NB4 (cell line): ENCODE measurements at places on chromosomes 2 and 18.

GRCh38 chr18:25423267-25423666 is 71.3 kb upstream of the ZNF521 start:
- DNase-seq, result no peak

- DNase-seq, result no peak
Measured at GRCh38 chr2:88400037-88400767, 52.3 kb downstream of the FOXI3 start.

- peak; percentile 56 for DNase-seq
Measured at GRCh38 chr2:65358678-65359400, 73.6 kb downstream of the SPRED2 start.

DNA sequence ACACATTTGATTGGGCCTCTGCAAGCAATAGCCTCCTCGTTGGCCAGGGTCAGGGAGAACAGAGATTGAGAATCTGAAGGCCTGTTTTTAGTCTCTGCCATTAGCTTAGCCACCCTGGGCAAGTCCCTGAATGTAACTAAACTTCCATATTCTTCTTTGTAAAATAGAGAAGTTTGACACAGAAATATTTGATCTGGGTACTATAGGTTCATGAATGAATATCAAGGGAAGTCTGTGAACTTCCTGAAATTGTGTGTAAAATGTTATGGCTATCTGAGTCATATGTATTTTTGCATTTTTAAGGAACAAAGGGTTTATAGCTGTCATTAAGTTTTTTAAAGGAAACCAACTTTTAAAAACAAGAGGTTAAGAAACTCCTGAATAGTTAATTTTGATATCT is 23.2 kb downstream of the RND3 start:
- DNase-seq, result no peak

GRCh38 chr2:102024410-102024809 is 32.6 kb downstream of the IL1R2 start:
- DNase-seq, result no peak

DNA sequence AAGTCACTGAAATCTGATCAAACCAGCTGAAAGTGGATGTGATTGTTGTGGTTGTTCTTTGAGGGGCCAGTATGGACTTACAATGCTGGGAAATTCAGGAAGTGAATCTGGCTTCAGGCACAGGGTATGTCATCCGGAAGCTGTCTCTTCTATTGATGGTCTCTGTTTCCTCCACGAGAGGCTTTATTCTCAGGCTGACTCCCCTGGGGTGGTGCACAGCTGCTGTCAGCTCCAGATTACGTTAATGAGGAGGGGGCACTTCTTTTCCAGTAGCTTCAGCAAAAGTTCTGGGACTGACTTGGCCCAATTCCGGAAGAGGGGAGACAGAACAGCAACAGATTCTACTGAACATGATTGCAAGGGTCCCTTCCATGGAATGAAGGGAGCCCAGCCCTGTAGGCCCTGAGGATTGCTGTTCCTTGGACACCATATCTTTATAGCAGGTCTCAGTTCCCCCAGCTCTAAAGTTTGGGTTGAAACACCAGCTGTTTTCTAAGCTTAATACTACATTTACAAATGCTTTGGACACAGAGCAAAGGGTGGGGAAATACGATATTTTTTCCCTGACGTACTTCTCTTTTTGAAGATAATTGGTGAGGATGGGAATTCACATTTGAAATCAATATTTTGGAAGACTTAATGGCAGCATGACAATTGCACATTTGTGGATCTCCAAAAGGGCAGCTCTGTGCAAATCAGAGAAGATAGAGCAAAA is 400.9 kb downstream of the TSN start:
- DNase-seq, result peak; percentile 9

DNA sequence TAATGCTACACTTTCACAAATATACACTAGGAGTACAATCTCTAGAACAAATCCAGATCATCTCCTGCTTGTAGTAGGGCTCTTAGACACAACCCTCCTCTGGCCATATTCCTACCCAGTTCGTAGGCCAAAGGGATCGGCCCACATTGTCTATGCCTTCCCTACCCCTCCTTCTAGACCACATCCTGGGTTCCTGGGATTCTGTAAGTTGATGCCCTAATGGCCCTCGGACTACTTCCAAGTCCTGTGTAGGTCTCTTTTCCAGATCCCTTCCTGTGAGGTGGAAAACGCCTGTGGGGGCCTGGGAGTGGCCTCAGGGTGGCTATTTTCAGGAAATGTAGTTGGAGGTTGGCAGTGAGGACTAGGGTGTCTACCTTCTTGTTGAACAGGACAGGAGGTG is 289.7 kb downstream of the ZNF385B start:
- DNase-seq, result no peak

- DNase-seq, result no peak
Measured at GRCh38 chr2:201701646-201702045, 3.2 kb upstream of the MPP4 start.

DNA sequence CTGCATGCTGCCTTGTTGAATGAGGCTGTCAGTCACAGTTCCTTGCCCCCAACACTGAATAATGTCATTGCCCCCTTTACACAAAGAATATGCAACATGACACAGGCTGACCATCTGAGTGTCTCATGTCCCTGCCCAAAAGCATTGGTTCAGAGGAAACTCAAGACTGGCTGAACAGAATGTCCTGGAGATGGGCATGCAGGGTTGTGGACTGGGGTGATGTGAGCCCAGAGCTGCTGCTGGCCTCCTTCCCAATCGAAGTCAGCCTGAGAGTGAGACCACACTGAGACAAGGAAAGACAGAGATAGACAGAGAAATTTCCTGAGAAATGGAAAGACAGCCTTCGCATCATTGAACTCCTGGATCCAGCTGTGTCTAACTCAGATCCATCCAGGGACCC is 110.1 kb downstream of the PID1 start:
- no peak for DNase-seq

- no peak for DNase-seq
Measured at GRCh38 chr18:66461344-66461743, 142.5 kb downstream of the CDH19 start.

GRCh38 chr2:39377226-39377939 is 59.7 kb downstream of the MAP4K3 start:
- DNase-seq, result peak; percentile 56

DNA sequence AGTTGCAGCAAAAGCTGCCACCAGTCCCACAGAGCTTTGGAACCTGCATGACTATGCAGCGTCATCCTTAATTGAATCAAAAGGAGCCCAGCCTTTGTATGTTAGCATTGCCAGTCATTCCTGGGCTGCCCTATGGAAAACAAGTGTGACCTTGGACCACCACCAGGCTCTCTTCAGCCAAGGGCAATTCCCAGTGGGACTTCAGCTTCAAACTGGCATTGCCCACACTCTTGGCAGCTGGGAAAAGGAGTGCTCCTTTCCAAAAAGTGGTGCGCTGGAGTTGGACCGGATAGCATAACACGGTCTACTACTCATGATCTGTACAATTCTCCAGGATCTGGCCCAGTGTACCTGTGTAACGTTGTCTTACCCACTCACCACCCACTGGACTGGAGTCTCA is 259.5 kb downstream of the MREG start:
- DNase-seq, result no peak
